ENCODE measurements at places on chromosomes 12 and 14.
A peak's percentile ranks its signal among the peaks of the same experiment; 100 is the strongest.

DNA sequence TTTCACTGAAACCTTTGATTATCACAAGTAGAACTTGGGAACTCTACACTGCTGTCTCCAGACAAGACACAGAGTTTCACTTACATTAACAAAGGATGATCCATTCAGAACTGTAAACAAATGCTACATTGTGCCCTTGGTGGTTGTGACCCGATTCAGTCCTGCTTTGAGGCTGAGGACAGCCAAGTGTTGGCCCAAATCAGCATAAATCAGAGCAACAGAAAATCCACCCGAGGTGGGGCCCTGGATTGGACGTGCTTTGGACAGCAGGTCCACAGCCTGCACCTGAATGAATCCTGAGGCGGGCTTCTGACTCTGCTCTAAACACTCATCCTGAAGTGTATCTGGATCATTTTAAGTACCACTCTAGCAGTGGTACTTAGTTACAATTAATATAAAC, 68.8 kb downstream of the PPP2R5C start:
- peak; percentile 3 for DNase-seq

DNA sequence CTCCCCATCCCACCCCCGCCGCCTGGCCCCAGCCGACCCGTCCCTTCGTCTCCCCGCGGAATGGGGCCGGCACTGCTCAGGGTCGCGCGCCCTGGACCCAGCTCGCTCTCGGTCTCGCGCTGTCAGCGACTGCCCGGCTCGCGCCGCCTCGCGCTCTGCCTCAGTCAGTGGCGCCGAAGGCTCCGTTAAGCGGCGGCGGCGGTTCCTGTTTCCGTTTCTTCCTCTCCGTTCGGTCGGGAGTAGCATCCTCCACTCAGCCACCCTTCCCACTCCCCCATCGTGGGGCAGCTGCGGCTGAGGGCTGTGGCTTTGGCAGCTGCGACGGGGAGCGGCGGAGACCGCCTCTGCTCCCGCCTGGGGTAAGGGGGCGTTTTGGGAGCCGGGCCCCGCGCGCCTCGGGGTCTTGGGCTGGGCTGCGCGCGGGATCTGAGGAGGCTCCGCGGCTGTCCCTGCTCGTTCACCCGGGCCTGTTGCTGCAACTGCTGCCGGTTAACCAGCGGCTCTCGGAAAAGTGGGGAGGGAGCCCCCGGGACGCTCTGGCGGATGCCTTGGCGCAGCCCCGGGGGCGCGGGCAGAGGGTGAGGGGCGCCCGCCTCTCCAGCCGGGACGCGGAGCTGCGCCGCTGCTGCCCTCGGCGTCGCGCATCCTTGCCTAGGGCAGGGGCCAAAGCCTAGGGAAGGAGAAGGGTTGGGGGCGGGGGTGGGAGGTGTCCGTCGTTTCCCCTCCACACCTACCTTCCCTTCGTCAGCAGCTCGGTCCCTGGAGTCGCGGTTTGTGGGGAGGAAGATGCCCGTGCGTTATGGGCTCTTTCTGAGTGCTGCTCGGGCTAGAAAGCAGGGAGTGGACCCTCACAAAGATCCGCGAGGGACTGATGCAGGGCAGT, 567 bp downstream of the FUT8 start:
- DNase-seq: no peak

DNA sequence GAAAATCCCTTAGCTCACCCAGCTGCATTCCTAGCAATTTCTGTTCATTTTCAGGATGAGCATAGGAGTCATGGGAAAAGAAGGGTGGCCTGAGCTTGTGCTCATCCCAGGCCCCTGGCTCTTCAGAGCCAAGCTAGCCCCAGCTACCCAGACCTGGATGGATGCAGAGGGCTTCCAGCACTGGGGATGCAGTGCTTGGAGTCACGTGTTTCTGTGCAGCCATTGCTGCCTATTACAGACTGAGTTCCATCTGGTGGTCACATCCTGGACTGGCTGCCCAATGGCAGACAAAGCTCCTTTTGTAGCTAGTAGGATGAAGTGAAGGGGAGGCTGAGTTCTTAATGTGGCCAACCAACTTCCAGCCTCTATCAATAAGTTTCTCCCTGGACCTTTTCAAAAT, 54.2 kb upstream of the JDP2 start:
- no peak for DNase-seq

- no peak for DNase-seq
Measured at GRCh38 chr12:127148318-127148717, 1118.7 kb upstream of the TMEM132C start.

- DNase-seq: no peak
Measured at GRCh38 chr12:22935090-22935489, 310.1 kb downstream of the ETNK1 start.

GRCh38 chr14:26729851-26730250, 132.0 kb upstream of the NOVA1 start:
- no peak for DNase-seq

GRCh38 chr12:80162177-80162576, 62.8 kb downstream of the OTOGL start:
- no peak for DNase-seq

GRCh38 chr12:132723764-132724140, 13.1 kb downstream of the PGAM5 start:
- no peak for DNase-seq

DNA sequence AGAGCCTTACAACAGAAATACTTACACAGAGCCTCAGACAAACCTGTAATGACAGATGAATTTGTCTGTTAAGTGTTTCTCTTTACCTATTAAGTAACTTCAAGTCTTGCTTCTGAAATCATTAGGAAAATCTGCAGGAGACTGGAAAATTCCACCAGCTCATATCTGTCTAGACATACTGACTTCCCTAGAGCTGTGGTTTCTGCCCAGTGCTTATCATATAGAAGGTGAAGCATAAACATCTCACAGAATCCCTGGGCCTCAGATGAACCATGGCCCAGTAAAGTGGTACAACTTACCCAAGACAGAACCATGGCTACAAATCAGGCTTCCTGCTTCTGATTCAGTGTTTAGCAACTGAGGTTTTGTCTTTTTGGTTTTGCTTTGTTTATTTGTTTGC, 91.6 kb downstream of the EGLN3 start:
- no peak for DNase-seq

DNA sequence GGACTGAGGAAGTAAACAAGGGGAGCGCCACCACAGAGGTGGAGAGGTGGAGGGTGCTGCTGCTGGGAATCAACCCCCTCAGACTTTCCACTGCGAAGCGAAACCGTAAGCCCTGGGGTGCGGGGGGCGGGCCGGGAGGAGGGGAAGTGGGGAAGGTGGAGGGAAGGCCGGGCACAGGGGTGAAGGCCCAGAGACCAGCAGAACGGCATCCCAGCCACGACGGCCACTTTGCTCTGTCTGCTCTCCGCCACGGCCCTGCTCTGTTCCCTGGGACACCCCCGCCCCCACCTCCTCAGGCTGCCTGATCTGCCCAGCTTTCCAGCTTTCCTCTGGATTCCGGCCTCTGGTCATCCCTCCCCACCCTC, at the start of gene LAG3:
Gene LAG3 (plus strand): TSS at position 190 of the 365 bp plus-strand sequence. CDS start 333 bp downstream, outside the sequence.
- peak; percentile 56 for DNase-seq

DNA sequence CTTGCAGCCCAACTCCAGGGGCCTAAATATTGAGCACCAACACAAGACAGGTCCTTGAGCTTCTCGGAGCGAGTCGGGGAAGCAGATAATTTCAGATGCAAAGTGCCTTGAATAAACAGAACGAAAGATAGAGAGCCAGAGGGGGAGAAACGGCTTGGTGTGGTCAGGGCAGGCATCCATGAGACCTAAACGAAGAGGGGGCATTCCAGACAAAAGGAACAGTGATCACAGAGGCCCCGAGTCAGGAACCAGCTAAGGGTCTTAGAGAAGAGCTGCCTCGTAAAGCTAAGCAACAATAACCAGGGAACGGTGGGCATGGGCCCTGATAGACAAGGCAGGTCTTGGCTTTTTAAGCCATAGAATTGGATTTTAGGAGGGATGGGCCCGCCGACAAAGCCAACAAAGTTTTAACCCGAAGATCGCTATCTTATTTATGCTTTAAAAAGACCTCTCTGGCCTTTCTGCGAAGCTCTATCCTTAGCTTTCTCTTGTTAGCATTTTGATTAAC, 421 bp upstream of the ACADS start:
- no peak for DNase-seq

DNA sequence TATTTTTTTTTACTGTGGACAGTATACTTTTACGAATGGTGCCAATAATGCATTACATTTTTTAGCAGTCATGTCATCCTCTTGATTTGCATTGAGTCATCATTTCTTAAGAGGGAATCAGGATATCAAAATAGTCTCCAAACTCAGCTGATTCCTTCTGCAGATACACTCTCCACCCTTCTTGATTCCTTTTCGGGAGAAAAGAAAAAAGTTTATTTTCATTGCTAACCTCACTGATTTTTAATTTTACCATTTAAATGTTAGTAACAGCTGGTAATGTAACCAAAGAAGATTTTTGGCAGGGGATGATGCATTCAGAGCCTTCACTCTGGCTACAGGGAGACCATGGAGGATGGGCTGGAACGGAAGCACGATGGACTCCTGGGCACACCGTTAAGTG, 47.5 kb downstream of the MRPL42 start:
- no peak for DNase-seq

- no peak for DNase-seq
Measured at GRCh38 chr14:56026506-56026905, 91.7 kb upstream of the PELI2 start.

DNA sequence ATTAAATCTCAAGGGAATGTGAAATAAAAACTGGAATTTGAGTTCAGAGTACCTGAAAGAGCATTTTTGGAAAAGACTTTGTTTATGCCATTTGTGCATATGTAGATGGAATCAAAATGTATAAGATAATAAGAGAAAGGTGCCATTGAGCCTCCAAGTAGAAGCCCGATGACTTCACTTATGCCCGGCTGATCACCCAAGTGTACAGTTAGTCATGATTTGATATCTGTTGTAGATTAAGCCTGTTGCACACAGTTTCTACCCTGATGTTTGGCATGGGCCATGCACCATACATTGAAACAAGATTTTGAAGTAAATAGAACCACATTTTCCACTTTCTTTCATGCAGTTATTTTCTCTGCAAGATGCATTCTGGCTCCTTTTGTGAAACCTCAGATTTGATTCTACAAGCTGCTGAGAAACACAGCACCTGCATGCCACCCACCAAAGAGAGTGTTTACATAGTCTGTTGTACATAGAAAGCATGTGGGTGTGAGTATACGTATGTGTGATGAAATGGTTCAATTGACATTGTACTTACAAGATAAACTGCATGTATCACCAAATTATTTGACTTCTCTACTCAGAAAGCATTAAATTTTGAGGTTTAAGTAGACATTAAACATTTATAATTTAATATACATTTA, 772.5 kb downstream of the DIO2 start:
- no peak for DNase-seq

DNA sequence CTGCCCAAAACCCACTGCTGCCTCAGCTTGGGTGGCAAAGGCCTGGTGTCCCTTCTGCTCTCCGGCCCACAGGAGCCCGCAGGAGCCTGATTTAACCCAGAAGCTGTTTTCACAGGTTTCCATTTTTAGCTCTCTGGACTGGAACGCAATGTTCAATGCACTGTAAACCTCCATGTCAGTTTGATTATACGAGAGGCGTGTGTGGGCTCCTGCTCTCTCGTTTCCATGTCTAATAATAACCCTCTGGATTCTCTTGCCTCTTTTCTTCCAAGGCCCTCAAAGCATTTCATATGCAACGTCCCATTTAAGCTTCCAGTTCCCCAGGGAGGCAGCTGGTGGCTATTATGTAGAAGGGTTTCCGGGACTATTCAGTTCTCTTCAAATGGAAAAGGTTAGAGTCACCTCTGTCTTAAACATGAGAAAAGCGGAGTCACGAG, 161.1 kb downstream of the SUDS3 start:
- no peak for DNase-seq

DNA sequence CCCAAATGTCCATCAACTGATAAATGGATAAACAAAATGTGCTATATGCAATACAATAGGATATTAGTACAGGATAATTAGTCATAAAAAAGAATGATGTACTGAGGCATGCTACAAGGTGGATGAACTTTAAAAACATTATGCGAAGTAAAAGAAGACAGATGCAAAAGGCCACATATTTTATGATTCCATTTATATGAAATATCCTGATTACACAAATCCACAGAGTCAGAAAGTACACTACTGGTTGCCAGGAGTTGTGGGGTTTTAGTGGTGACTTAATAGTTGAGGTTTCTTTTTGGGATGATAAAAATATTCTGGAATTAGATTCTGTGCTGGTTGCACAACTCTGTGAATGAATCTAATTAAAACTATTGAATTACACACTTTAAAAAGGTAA, 12.6 kb downstream of the TRIM9 start:
- no peak for DNase-seq

- DNase-seq: no peak
Measured at GRCh38 chr14:66530526-66530925, 22.6 kb downstream of the GPHN start.

GRCh38 chr12:47068539-47068938, 10.9 kb upstream of the PCED1B start:
- DNase-seq: no peak
